NCI-H510A (cell line): ENCODE measurements at places on chromosomes 6 and 20.

DNA sequence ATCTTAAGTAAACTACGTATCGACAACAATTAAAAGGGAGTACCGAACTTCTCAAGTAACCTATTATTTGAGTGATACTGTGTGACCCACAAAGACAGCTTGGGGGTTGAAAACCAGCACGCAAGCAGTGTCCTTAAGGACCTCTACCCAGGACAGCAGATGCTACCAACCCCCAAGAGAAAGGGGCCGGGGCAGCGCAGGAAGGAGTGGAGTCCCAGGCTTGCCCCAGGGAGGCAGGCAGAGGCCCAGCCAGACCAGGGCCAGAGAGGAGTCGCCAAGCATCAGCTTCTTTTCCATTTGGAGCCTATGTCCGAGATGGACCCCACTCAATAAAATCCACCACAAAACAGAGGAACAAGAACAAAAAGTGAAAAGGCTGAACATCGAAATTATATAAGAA is 11.9 kb downstream of the DIDO1 start:
- DNase-seq = no peak

DNA sequence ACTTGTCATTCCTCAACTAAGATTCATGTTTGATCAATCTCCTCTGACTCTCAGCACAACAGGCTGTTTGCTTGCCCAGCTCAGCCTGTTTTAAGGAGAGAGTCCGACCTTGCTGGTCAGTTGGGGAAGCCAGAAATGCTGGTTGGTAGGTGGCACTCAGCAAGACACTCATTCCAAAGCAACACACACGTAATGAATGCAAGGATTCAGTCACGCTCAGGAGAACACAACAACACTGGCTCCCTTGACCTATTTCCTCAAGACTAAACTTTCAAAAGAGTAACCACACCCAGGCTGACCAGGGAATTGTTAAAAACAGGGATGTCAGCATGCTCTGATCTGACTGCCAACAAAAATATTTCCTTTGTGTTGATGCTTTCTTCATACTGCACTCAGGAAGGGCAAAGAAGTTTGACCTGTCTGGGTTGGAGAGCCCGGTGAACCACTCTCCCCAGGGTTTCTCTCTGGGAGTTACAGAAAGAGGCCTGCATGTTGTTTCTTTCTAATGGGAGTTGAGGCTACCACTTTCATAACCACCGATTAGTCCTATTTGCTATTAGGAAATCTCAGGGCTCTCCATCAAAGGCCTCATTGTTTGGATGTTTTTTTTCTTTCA is 25.6 kb upstream of the PREP start:
- DNase-seq = no peak

DNA sequence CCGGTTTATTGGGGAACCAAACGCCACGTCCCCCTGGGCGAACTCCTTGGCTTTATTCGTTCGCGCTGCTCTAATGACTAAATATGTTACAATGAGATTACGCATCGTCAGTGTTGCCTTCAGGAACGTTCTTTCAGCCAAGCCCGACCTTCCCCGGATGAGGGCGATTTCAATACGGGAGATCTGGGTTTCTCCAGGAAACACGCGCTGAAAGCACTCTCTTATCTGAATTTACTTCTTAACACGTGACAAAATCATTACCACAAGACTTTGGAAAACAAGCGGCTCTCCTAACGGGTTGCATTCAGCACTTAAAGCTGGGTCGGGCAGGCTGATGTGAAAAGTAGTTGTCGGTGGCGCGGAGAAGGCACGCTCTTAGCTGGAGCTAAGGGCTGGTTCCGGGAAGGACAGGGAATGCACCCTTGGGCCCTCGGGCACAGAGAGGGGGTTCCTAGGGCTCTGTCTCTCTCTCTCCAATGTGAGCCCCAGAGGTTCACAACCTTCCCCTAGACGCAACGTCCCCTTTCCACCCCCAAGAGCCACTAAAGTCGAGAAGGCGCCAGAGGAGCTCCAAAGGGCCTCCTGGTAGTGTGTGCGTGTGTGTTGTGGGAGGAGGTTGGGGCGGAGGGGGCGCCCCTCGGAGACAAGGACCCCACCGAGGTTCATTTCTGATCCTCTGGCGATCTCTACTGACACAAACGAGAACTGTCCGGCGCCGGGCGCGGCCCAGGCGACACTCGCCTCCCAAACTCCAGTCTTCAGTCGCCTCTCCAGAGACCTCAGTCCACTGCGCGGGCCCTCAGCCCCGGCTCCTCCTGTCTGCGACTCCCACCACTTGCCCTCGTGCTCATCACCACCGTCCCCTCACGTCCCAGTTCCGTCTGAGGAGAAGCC is 7.1 kb upstream of the NKX2-2 start:
- DNase-seq = no peak

DNA sequence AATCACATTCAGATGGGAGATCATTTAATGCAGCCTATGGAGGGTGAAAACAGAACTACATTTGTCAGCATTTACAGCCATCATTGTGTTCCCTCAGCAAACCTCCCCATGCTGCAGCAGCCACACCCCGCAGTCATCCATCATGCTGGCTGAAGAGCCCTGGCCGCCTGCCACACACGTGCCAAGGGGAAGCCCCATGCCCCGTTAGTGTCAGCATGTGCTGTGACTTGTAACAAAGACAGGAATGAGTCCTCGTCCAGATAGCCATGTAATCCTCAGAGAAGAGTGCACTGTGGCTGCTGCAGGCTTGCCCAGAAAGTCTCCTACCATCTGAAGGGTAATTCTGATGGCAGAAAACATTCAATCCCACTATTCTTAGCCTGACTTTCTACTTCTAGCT is 1097.8 kb downstream of the KIF16B start:
- DNase-seq = peak; percentile 61

DNA sequence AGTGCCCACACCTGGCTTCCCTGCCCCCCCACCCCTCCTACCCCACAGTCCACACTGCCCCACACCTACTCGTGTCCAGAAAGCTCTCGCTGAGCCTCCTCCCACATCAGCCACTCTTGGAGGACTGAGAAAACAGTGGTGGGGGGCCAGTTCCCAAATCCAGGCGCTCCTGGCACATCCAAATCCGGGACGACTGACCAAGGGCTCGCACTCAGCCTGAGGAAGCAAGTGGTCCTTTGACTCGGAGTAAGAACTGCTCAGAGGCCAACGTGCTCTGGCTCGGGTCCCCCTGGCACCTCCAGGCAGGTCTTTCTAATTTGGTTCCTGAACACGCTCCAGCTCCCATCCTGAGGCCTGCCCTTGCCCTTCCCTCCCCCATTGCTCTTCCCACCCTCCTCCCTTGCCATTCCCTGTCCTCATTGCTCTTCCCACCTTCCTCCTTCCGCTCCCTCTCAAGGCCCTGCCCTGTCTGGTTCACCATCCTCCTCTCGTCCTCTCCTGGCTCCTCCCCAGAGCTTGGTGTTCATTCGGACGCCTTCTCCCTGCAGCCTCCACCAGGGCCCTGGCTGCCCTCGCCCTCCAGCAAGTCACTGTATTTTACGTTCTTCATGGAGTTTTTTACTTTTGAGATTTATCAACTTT is 83.6 kb downstream of the THBS2 start:
- no peak for DNase-seq

GRCh38 chr20:57756213-57756612 is 46.4 kb upstream of the PMEPA1 start:
- DNase-seq = no peak

DNA sequence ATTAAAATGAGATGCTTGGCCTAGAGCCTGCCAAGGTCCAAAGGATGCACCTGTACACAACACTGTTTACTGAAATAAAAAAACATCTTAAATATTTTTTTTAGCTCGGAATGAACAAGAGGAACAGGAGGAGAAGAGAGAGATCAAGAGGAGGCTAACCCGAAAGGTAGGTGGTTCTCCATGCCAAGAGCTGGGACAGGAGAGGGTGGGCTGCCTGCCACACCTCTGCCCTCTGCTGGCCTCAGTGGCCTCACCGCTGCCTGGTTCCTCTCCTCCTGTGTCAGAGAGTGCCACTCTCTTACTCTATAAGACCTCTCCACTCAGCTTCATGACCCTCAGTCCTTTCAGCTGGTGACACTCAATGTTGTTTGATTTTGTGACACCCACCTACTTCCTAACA is 50.2 kb downstream of the TBC1D7 start:
- no peak for DNase-seq

GRCh38 chr6:24721461-24722215 is 2.7 kb upstream of the C6orf62 start:
- DNase-seq = peak; percentile 89

GRCh38 chr6:85996034-85996375 is 353.3 kb upstream of the SYNCRIP start:
- no peak for DNase-seq
